ENCODE measurements at places on chromosomes 12 and 14.

GRCh38 chr12:104649921-104650320, 193.2 kb downstream of the CHST11 start:
- peak; percentile 44 for DNase-seq

DNA sequence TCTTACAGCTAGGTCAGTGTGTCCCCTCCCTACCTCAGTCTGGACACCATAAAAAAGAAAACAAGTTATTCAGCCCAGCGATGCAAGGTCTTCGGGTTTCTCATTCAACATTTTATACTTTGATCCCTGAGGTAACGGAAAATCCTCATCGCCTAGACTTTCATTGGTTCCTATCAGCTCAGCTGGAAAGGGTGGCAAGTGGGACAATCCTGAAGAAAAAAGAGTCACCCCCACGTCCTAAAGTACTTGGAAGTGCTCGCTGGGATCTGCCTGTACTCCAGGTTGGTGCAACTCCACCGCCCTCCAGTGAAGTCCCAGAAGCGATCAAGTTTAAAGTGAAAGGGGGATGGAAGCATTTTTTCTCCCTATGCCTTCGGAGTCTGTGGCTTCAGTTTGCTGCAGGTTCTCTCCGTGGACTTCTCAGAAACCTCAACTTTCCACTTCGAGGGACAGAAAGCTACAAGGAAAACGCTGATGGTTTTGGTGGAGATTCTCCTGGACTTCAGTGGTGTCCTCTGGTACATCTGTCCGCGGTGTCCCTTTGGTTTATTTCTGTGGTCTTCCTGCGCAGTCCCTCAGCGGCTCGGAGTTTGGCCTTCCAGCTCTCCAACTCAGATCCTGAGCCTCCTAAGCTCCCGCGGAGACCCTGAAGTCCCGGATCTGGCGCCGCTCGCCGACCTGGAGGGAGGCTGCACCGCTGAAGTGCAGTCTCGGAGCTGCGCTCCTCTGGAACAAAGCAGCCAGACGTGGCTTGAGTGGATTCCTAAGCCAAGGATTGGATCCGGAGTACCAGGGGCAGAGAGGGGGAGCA, 1.8 kb upstream of the LRFN5 start:
- DNase-seq, result no peak

- no peak for DNase-seq
Measured at GRCh38 chr14:75372260-75372659, 55.6 kb upstream of the JDP2 start.

- no peak for DNase-seq
Measured at GRCh38 chr12:124302807-124303578, 8.1 kb downstream of the RFLNA start.

GRCh38 chr12:58420503-58420902, 479.1 kb downstream of the ATP23 start:
- DNase-seq, result no peak

- DNase-seq, result no peak
Measured at GRCh38 chr14:64191756-64192155, 102.4 kb downstream of the ESR2 start.

All from MV-4-11 (cell line).